Activated T-helper 1 cell treated with anti-CD3 and anti-CD28 coated beads, Interleukin-12 subunit alpha, Interleukin-12 subunit beta, Interleukin-2, Interleukin-4 antibody, amounts not matched to agents 30 ng/mL and 10 ng/mL and 1 ng/mL, durations not matched to agents 14 hours and 24 hours and 36 hours (primary cell): ENCODE measurements at places on chromosomes 6 and 20. TPM values are rescaled to one million over a fixed set of nuclear protein-coding genes. Genes with fewer than 3 reads are reported as not detected.

GRCh38 chr20:50625986-50626677 lies 65.2 kb downstream of the RIPOR3 start:
- no peak overlapping the region for H3K4me3 ChIP-seq
- H3K27me3 ChIP-seq: peaks cover 5% of the 10 kb centered on the region
- H3K36me3 ChIP-seq: no peaks in the 10 kb centered on the region
- H3K4me1 ChIP-seq: no peaks in the 10 kb centered on the region
- DNase-seq: no peak

WFDC12 gene
- total RNA-seq: not detected in 2 replicates

APOBEC2 gene
- not detected in 2 replicates for total RNA-seq

GRCh38 chr6:43077333-43077809 lies 1.3 kb downstream of the PTK7 start:
- H3K27ac ChIP-seq: no peak overlapping the region
- peak overlapping the region; percentile 22 for H3K4me3 ChIP-seq
- peaks cover 29% of the 10 kb centered on the region for H3K27me3 ChIP-seq
- DNase-seq: no peak
- no peaks in the 10 kb centered on the region for H3K4me1 ChIP-seq

TMEM170B gene
- 0.78 and 0.86 TPM in 2 replicates for total RNA-seq

DNA sequence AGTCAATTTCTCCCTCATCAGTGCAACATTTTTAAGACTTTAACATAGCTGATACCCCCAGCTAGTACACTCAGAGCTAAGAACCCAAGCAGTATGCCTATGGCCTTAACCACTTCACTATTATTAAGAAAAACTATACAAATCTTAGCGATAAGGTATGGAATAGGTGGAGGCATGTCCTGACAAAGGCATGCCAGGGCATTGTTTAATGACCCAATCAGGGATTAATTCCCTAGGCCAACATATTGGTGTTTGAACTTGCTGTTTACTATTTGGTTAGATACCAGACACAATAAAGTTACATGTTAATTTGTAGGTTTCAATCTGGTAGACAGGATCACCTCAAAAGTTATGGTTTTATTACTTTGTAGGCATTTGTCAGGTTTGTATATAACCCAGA lies 93.1 kb downstream of the ARMC2 start:
- peaks cover 44% of the 10 kb centered on the region for H3K4me1 ChIP-seq
- peaks cover 6% of the 10 kb centered on the region for H3K27me3 ChIP-seq
- DNase-seq: no peak
- peak overlapping the region; percentile 13 for H3K27ac ChIP-seq
- H3K36me3 ChIP-seq: peaks cover 6% of the 10 kb centered on the region

- H3K27ac ChIP-seq: no peak overlapping the region
- no peaks in the 10 kb centered on the region for H3K4me1 ChIP-seq
- no peaks in the 10 kb centered on the region for H3K36me3 ChIP-seq
- H3K27me3 ChIP-seq: no peaks in the 10 kb centered on the region
- DNase-seq: no peak
Observed at GRCh38 chr20:14208956-14209355, 128.5 kb downstream of the FLRT3 start.

IMPG1 gene
- not detected in 2 replicates for total RNA-seq

DNA sequence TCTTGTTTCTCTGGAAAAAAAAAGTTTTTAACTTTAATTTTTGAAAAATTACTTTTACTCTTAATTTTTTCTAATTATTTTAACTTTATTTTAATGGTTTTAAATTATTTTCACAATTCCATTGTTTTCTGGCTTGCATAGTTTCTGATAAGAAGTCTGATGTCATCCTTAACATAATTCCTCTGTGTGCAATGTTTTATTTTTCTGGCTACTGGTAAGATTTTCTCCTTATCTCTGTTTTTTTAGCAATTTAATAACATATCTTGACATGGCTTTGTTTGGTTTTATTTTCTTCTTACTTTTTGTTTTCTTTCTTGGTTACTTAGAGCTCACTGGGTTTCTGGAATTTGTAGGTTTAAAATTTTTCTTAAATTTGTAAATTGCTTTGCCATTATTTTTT lies 114.8 kb downstream of the TBXT start:
- DNase-seq: no peak
- H3K4me1 ChIP-seq: no peaks in the 10 kb centered on the region
- no peak overlapping the region for H3K27ac ChIP-seq

SLCO4A1 gene
- total RNA-seq: 47.6 and 49.8 TPM in 2 replicates

DNA sequence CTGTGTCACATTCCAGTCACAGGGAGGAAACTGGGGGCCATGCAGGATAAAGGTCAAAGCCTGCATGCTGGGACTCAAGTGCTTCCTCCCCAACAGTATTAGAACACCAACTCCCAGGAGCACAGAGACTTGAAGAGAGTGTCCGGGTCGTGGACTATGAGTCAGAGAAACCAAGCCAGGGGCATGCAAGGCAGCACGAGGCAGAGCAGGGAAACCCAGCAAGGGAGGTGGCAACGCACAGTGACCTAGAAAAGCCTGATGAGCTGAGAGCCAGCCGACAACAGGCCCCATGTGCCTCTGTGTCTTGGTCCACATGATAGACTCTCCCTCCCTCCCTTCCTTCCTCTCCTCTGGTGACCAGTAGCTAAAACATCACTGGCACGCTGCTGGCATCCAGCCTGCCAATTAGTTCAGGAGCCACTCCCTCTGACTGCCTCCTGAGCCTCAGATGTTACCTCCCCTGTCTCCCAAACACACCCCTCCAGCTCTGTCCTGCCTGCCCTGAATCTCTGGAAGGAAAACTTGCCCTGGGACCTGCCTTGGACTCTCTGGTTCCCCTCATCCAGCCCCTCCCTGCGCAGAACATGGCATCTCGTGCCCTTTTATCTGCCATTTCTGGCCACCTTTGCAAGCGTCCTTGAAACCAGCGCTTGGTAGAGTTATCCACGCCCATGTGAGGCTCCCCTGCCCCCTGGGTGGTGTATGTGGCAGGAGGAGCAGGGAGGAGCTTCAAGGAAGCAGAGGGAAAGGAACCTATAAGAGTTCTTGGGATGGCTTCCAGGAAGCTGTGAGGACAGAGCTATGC lies 16.2 kb upstream of the RNF39 start:
- no peak overlapping the region for H3K4me3 ChIP-seq
- H3K36me3 ChIP-seq: no peaks in the 10 kb centered on the region
- no peaks in the 10 kb centered on the region for H3K4me1 ChIP-seq
- no peak for DNase-seq
- peaks cover 50% of the 10 kb centered on the region for H3K27me3 ChIP-seq

- no peak overlapping the region for H3K4me3 ChIP-seq
- peaks cover 39% of the 10 kb centered on the region for H3K27me3 ChIP-seq
- DNase-seq: no peak
- H3K4me1 ChIP-seq: peaks cover 13% of the 10 kb centered on the region
Observed at GRCh38 chr20:57498425-57499400, 26.2 kb downstream of the CTCFL start.

GRCh38 chr6:83294676-83295075 lies 101.5 kb downstream of the RWDD2A start:
- H3K27me3 ChIP-seq: peaks cover 10% of the 10 kb centered on the region
- H3K27ac ChIP-seq: no peak overlapping the region
- no peaks in the 10 kb centered on the region for H3K36me3 ChIP-seq
- no peak overlapping the region for H3K4me3 ChIP-seq
- H3K4me1 ChIP-seq: peaks cover 10% of the 10 kb centered on the region
- DNase-seq: no peak

GRCh38 chr20:48310305-48310704 lies 517.5 kb downstream of the PREX1 start:
- H3K27ac ChIP-seq: no peak overlapping the region
- no peak overlapping the region for H3K4me3 ChIP-seq
- peaks cover 5% of the 10 kb centered on the region for H3K27me3 ChIP-seq

DNA sequence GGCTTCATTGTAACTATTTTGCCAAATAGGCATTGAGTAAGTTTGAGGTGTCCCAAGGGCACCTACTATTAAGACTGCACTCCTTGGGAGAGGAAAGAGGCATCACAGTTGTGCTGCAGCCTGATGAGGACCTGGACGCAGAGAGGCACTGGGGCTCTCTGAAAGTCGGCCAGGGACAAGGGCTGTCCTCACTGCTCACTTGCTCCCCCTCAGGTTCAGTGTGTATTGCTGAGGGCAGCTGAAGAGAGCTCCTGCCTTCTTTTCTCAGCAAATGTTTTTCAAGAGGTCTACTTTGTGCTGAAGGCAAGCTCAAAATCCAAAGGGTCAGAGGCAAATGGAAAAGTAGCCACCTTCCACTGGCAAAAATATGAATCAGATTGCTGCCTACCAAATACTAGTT lies 331.8 kb downstream of the RIMS1 start:
- DNase-seq: no peak
- H3K36me3 ChIP-seq: no peaks in the 10 kb centered on the region
- H3K27me3 ChIP-seq: no peaks in the 10 kb centered on the region

- H3K27me3 ChIP-seq: peaks cover 6% of the 10 kb centered on the region
- no peak for DNase-seq
- no peak overlapping the region for H3K4me3 ChIP-seq
- no peaks in the 10 kb centered on the region for H3K4me1 ChIP-seq
- H3K36me3 ChIP-seq: no peaks in the 10 kb centered on the region
Observed at GRCh38 chr6:170421921-170422320, 115.4 kb downstream of the FAM120B start.
